ENCODE measurements at places on chromosomes 1 and 21.

GRCh38 chr1:248834343-248834940 is 3.6 kb upstream of the ZNF672 start:
- DNase-seq: no peak

GRCh38 chr1:63836830-63837229 is 63.0 kb downstream of the ROR1 start:
- DNase-seq: no peak

- DNase-seq: no peak
Observed at GRCh38 chr1:245707941-245708340, 553.2 kb downstream of the KIF26B start.

DNA sequence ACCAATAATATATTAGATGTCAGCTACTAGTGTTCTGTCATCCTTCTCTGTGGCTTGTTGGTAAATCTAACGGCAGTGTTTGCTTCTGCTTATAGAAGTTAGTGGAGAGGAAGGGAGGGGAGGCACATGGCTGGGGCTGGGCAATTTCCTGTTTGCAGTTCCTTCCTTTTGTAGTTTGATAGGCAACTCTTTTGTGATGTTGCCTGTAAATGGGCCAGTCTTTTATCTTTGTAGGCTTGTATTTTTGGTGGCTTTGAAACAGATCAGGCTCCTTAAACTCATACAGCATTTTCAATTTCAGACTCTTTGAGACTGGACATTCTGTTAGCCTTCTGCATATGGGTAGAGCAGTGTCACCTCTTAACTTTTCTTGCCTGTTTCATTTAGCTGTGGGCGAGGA is 48.1 kb downstream of the CDC14A start:
- peak; percentile 60 for DNase-seq

- DNase-seq: no peak
Observed at GRCh38 chr1:40107290-40107959, 10.4 kb upstream of the PPT1 start.

GRCh38 chr1:91124989-91125417 is 103.2 kb upstream of the ZNF644 start:
- peak; percentile 16 for DNase-seq

- no peak for DNase-seq
Observed at GRCh38 chr21:29638761-29639327, 301.0 kb downstream of the GRIK1 start.

- no peak for DNase-seq
Observed at GRCh38 chr1:31503570-31503969, 72.7 kb upstream of the TINAGL1 start.

All from effector memory CD8-positive, alpha-beta T cell (primary cell).